ENCODE measurements at places on chromosomes 3 and 15.

- DNase-seq: no peak
These were observed 6.5 kb upstream of the PLSCR1 start for GRCh38 chr3:146550743-146551510.

DNA sequence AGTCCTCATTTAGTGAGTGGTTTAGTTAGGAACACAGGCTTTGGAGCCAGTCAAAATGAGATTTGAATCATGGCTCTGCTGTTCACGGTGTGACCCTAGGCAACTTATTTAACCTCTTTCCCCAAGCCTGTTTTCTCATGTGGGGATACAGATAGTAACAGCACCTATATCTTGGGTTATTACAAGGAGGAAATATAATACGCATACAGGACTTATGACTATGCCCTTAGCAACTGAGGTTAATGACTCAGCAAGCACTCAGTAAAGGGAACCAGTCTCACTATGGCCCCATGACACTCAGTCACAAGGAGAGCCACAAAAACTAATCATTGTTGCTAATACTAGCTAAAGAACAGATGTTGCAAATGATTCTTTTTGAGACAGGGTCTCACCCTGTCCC, 45.9 kb downstream of the SUMF1 start:
- no peak for DNase-seq

- DNase-seq: no peak
These were observed 39.0 kb upstream of the BLM start for GRCh38 chr15:90677807-90678790.

DNA sequence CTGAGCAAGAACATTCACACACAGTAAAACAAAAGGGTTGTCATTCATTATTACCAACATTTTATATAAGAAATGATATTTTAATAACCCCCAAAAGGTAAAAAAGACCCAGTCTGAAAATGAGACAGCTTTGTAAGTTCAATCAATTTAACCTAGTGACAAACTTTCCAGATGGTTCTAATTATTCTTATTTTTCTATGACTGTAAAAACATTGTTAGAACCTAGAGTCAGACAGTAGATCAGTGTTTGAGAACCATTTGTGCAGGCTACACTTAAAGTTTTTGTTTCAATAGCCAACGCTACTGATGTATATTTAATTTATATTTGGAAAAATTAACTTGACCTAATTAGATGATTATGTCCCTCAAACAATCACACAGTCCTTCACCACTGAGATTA, 708.4 kb upstream of the CBLB start:
- no peak for DNase-seq

- DNase-seq: no peak
These were observed 14.1 kb downstream of the LCMT2 start for GRCh38 chr15:43316016-43316970.

DNA sequence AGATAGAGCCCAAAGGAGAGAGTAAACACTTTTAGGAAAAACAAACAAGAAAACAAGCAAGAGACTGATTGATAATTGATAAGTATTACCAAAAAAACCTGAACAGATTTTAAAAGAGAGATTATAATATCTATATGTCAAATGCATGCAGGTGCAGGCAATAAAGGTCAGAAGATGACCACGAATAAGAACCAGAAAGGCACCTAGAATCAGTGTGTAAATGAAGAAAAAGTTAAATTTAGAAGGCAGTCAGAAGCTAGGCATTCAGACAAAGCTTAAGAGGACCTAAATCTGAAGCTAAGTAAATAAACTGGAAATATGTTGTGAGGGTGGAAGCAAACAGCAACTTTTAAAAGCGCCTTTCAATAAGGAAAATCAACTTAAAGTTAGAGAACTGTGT, 16.3 kb downstream of the IQCB1 start:
- DNase-seq: no peak

DNA sequence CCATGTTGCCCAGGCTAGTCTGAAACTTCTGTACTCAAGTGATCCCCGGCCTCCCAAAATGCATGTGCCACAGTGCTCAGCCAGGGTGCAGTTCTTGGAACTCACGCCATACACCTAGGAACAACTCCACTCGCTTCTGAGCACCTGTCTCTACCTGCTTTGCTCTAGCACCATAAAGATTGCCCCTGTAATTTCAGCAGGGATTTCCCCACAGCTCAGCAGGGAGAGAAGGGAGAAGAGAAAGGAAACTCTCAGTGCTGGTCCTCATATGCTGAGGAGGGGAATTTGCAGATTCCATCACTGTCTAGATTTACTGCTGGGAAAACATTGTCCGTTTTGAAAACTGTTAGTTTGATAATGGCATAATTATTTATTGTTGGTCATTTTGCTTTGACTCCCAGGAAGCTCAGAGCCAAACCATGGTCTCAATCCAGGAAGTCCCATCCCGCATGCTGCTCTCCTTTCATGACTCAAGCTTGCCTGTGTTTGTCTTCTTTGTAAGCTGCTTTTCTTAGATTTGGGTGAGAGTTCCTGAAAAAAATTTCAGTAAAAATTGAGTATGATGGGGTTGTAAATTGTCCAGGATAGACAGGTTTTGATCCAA, 24.2 kb downstream of the TRIM71 start:
- DNase-seq: no peak

- DNase-seq: no peak
These were observed 190.7 kb upstream of the CGNL1 start for GRCh38 chr15:57185507-57186074.

DNA sequence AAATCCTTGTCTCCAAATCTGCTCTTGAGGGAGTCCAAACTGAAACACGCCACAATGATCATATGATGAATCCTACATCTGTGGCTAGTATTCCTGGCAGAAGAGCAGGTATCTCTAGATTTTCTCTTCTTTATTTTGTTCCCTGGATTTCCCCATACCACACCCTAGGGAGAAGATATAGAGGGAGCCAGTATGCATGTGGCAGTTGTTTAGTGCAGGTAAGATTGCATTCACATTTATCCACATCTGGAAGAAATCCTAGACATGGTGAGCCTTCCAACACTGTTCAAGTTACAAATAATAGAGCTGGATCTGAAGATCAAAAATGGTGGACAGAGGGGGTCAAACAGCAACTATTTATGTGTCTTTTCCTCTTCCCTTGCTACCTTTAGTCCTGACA, 316.7 kb downstream of the ZNF385D start:
- DNase-seq: no peak

GRCh38 chr3:136332776-136333175, 82.6 kb downstream of the PCCB start:
- no peak for DNase-seq

DNA sequence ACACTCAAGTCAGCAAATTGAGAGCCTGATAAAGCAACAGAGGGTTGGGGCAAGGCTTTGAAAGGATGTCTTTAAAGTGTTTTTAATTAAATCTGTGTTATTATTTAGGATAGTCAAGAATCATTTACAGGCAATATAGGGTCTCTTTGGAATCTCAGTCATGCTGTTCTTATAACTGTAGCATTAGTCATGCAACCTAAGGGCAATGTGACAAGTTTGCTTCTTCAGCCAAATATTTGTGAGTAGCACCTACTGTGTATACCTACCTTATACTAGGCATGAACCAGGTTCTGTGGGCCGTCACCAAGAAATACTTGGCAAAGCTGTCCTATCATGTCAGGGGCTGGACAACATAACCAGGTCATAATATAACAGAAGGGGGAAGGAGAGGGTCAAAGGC, 184.6 kb upstream of the TRIM42 start:
- no peak for DNase-seq

DNA sequence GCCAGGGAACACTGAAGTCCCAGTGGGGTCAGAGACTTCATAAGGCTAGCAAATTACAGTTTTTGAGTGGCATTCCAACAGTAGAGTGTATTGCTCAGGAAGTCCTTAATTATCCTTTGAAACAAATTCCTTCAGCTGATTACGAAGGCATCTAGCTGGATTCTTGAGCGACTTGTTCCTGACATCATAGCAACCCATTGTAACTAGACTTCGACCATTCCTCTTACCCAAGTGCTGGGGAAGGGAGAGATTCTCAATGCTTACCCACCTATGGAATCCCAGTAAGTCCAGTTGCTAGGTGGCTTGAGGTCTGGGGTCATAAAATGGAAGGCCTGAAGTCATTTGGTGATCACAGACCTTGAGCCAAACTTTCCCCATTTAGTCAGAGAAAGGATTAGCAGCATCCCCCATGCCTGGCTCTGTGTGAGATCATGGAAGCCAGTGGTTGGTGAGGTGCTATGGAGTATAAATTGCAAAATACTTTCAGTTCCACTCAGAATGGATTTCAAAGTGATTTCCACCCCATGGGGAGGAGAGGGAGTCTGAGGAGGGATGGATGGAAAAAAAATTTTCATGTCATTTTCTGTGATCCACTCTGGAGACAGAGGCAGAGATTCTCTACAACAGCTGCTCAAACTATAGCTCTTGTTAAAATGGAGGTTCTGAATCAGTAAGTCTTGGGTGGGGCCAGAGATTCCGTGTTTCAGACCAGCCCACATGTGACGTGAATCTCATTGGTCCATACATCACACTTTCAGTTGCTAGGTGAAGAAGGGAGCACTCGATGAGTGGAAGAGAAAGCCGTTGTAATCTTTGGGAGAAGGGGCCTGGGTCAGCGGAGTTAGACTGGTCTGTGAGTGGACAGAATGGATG, 45.7 kb downstream of the CD86 start:
- DNase-seq: no peak

DNA sequence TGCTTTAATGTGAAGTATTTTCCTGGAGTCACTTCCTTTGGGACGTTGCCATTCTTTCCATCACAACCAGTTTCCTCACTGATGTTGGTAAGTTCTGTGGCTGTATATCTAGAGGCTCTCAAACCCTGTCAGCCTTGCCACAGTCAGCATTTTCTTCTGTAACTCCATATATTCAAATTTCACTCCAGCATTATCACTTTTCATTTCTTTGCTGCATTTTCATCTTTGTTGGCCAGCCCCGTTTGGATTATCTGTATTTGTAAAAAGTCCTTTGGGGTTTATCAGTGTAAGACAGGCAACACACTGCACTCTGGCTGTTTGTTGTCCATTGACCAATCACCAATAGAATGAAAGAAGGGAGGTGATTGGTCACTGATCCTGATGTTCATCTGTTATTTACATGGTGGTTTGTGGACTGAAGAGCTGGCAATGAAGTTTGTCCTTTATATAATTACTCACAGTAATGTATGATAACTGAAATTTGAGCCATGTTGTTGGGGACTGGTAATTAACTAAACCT, 20.3 kb downstream of the GMPS start:
- DNase-seq: no peak

GRCh38 chr3:13045241-13045903, 27.9 kb downstream of the IQSEC1 start:
- DNase-seq: no peak

- DNase-seq: no peak
These were observed 106.2 kb downstream of the HERC1 start for GRCh38 chr15:63727542-63727941.

DNA sequence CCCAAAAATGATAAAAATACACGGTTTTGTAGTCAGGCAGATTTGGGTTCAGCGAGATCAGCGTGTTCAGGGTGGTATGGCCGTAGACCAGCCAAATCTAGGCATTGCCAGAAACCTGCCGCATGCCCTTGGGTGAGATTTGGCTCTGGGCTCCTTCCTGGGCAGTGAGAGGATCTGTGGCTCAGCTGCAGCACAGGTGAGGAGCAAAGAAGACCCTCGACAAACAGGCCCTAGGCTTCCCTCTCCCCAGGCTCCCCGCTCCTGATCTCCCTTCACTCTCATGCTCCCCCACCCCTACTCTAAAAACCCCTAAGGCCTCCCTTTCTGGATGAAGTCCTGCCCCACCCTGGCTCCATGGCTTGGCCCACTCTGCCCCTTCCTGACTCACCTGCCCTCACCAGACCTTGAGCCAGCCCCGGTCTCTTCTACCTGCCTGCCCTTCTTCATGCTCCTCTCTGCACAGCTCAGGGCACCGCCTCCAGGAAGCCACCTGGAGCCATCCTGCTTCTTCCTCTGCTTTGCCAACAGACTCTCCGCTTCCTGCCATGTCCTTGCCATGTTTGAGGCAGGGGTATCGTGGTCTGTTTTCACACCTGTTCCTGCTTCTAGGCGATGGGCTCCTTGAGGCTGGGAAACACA, 88.1 kb downstream of the CORO2B start:
- no peak for DNase-seq

DNA sequence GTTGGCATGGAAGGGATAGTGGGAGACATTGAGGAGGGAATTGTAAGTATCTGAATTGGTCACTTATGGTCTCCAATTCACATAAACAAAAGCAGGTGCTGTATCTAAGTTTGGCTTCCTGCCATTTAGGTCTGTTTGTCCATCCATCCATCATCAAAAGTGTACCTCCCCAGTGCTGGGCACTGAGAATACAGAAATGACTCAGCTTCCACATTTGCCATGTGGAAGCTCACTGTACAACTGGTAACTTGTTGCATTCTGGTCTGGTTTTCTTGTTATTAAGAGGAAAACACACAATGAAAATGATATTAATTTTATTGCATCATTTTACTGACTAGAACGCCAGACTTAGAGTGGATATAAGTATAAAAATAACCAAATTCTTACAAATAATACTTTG, 30.9 kb upstream of the MUC13 start:
- DNase-seq: no peak

- no peak for DNase-seq
These were observed 168.6 kb downstream of the SHQ1 start for GRCh38 chr3:72679540-72680198.

DNA sequence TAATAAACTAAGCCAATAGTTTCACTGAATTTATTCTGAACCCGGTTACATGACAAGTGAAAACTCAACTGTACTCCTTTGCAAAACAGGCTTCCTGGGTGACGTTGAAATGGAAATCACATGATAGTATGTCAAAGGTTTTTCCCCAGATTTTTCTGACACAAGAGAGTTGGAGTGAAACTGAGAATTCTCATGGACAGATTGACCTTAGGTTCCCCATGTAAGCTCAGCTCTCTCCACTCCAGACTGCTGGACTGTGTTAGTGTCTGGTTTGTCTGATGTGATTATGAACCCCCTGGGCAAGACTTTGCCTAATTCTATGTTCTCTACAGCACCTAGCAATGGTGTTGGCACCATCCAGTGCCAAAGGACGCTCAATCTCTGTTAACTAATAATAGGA, 219.7 kb upstream of the COL8A1 start:
- DNase-seq: no peak

GRCh38 chr3:152255290-152255689, 13.4 kb upstream of the MBNL1 start:
- DNase-seq: no peak

GRCh38 chr3:113264283-113265131, 53.1 kb downstream of the BOC start:
- DNase-seq: no peak

DNA sequence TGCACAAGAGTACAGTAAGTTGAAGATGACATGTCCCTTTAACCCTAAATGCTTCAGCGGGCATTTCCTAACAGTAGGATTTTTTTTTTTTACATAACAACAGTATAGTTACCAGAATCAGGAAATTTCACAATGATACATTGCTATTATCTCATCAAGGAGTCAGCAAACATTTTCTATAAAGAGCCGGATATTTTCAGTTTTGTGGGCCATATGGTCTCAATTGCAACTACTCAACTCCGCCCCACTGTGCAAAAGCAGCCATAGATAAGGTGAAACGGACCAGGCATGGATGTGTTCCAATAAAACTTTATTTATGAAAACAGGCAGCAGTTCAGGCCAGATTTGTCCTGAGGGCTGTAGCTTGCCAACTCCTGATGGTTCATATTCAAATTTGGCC, 130.6 kb downstream of the SMAD6 start:
- no peak for DNase-seq

- no peak for DNase-seq
These were observed 82.8 kb downstream of the RORA start for GRCh38 chr15:61146091-61146930.

GRCh38 chr3:143495527-143495926, 352.7 kb downstream of the SLC9A9 start:
- DNase-seq: no peak
